IMR-90 (cell line): ENCODE measurements at places on chromosomes 12 and 14.

DNA sequence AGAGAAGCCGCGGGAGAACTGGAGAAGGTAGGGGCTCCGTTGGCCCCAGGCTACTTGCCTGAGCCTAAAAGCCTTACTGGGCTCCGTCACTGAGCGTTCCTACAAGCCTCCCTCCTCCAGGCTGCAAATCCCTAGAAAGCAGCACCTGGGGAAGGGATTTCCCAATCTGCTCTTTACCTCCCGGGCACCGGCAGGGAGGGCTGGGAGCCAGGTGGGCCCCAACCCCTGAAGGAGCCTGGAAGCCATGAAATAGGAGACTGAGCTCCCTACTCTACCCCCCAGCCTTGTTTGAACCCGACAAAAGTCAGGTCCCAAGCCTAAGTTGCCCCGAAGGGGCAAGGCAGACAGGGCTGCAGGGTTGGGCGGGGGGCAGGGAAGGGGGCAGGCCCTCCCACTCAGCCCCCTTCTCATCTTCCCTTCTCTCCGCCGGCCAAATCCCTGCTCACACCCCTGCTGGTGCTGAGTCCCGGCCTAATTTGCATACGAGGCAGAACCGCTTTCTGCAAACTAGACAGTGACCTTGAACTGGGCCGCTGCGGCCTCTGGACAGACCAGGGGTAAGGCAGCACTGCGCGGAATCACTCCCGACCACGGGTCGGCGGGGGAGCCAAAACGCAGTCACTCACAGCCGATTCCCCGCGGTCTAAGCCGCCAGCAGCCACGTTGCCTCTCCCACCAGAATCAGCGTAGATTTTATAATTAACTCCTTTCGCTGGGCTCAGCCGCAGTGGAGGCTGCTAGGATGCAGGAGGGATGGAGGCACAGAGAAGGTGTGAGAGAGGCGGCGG lies 3.7 kb upstream of the HOXC12 start:
- DNase-seq = no peak

DNA sequence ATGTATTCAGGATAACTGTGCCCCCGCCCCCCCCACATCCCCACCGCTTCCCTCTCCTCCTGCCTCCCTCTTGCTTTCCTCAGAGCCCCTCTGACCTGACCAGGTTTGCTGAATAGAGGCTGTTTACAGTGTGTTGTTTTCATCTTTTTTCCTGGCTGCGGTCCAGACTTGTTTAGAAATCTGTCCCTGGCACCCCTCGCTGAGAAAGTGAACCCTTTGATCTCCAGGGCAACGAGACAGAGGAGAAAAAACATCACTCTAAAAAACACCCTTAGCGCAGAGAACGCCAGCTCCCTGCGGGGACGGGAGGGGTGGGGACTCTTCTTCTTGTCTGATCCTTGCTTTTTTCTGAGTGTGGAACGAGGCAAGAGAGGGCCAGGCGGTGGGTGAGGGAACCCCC lies 22.5 kb downstream of the SDS start:
- DNase-seq = no peak

- peak; percentile 49 for DNase-seq
Observed at GRCh38 chr14:89899917-89900663, 54.4 kb downstream of the EFCAB11 start.

- peak; percentile 63 for DNase-seq
Observed at GRCh38 chr12:75953312-75953906, 78.2 kb downstream of the PHLDA1 start.

GRCh38 chr12:16348435-16349130 lies 1.1 kb downstream of the MGST1 start:
- peak; percentile 19 for DNase-seq

DNA sequence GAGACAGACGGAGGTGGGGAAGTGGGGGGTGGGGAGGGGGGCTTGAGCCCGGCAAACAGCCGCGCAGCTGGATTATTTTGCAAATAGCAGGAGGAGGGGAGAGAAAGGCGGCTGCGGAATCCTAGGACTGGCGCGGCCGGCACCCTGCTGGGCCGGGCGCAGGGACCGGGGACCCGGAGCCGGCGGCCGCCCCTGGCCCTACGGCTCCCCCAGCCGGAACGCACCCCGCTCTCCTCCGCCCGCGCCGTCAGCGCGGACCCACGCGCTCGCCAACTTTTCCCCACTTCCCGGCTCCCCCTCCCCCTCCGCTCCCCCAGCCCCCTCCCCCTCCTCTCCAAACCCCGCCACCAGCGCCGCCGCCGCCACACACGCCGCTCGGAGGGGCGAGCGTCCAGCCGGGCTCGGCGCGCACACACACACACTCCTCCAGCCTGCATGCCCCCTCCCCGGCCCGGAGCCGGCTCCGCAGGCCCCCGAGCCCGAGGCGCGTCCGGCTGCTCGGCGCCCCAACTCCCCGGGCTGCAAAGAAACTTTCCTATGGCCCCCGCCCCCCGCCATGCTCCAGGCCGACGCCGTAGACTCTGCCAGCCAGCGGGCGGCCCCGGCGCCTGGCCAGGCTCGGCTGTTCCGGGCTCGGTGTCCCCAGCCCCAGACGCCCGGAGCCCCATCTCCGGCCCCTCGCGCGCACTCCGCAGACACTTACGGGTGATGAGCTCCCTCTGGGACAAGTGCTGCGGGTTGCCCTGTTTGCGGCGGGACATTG lies 1.4 kb downstream of the BCL11B start:
- no peak for DNase-seq
